ENCODE measurements at places on chromosomes 7 and 10.

DNA sequence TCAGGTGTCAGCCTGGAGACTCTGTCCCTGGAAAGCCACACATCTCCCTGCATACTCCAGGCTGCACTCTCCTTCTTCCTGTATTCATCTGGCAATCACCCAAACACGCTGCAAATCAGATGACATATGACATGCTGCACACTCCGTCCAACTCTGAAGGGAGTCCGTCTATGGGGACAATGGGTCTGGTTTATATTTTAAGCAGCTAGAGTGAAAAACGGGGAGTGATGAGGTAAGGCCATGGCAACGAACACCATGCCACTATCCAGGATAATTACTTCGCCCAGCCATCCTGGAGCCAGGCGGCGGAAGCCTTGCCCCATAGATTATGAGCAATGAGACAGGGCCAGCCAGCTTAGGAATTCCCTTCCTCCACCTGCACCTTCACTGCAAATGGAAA is 140.1 kb downstream of the PLXNA4 start:
- DNase-seq, result no peak

DNA sequence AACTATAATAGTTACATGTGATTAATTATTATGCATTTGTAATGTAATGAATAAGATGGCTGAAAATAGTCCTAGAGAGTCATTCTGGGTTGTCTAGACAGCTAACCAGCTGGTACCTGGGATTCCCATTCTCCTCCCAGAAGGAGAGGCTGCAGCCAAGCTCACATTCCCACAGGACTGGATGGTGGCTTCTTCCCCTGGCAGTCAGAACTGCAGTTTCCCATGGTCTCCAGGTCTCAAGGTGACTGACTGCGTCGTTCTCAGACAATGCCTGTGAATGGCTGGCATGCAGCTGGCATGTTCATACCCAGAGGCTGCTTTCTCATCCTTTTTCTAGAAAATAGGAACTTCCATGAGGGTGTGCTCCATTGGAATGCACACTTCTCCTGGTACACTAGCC is 21.3 kb downstream of the TAS2R16 start:
- no peak for DNase-seq

- DNase-seq, result no peak
These were observed 144.0 kb upstream of the ASAH2 start for GRCh38 chr10:50395271-50395670.

GRCh38 chr10:59997827-59998525 is 91.6 kb upstream of the CCDC6 start:
- no peak for DNase-seq

DNA sequence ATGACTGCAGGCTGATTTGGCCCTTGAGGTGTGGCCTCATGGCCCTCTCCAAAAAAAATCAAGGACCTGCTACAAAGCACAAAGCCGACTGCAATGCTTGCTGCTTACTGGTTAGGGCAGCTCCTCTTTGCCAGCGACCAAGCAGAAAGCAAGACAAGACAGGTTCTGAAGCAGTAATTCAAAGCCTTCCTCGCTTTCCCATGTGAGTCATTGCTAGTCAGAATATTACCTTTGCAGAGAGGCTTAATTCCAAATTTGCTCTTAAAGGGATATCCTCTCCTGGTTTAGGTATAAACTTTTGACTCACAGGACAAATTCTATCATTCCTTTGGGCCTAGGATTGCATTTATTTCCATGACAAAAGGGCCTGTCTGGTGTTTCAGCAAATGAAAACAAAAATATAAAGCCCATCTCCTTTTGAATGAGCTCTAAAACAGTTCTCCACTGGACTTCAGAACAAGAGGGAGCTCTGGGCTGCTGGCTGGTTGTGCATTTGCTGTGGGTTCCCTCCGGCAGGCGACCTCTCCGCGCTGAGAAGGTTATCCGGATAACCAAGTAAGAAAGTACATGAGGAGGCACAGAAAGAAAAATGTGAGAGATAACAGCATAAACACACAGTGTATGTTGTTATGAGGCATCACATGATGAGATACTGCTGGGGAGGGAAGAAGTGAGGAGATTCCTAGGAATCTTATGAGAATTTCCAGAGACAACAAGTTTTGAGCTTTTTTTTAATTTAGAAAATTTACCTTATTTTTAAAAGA is 90.8 kb downstream of the EGFR start:
- no peak for DNase-seq

GRCh38 chr10:25565570-25565969 is 368.5 kb upstream of the MYO3A start:
- no peak for DNase-seq

GRCh38 chr10:86535132-86535882 is 13.7 kb upstream of the WAPL start:
- DNase-seq, result peak; percentile 30

GRCh38 chr10:118672766-118673715 is 77.6 kb upstream of the PRLHR start:
- no peak for DNase-seq

- no peak for DNase-seq
These were observed 19.8 kb upstream of the TMEM273 start for GRCh38 chr10:49207936-49208487.

GRCh38 chr7:57400531-57401155 is 49.3 kb upstream of the ZNF716 start:
- no peak for DNase-seq

- no peak for DNase-seq
These were observed 1.5 kb downstream of the ZFAND2A start for GRCh38 chr7:1158203-1159126.

- no peak for DNase-seq
These were observed 50.8 kb downstream of the CYTH3 start for GRCh38 chr7:6221340-6222319.

DNA sequence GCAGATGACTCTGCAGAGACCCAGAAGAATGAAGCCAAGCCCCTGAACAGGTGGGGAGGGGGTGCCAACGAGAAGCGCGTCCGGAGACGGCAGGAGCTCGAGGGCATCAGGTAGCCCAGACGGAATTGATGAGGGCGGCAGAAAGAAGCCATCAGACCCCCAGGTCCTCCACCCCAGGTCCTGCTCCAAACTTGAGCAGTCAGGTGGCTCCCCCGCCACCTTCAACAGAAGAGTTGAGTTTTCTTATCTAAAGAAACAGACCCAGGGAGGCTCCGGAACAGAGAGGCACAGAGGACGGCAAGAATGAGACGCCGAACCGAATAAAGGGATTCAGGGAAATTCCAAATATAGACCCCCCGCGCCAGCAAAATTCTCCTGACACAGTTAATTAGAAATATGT is 22.2 kb downstream of the RGS10 start:
- no peak for DNase-seq

DNA sequence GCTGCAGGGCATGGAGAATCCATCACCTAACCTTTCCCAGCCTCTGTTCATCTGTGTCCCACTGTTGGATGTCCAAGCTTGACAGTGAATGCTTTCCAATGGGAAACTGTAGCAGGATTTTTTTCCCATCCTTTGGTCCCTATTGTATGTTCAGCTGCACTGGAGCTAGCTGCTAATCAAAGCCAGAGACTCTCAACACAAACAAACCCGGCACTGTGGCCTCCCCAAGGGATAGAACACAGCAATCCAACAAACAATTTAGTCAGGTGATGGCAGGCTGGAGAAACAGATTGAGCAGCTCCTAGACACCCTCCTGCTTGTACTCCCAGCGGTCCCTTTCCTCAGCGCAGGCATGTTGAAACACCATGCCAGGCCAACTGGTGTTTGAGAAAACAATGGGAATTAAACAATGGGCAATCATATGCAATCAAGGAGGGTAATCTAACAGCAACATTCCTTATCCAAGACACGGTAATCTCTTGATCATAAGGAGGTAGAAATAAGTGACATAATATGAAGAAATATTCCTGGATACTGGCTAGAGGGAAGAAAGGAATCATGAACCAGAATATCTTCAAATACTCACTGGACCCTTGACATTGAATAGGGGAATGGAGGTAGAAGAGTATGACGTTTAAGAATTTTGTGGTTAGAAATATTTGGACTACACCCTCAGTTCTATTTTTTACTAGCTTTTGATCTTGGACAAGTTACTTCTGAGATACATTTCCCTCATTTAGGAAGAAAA is 15.0 kb downstream of the PTN start:
- no peak for DNase-seq

DNA sequence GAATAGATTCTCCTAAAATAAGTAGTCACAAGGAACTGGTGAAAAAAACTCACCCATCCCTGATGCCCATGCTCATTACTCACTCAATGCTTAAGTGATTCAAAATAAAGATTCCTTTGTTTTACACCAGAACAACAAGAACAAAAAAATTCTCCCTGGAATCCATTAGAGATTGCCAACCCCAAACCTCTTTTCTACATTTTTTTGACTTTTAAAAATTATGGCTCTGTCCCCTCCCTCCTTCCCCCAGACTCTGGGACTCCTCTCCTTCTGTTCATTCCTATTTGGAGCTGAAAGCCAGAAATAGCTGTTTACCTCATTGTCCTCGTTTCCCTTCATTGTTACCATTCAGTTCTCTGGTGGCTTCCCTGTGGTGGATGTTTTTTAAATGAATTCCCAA is 63.2 kb upstream of the FHIP2A start:
- no peak for DNase-seq

- DNase-seq, result no peak
These were observed 18.9 kb downstream of the INSIG1 start for GRCh38 chr7:155316427-155317113.

GRCh38 chr7:94284104-94284503 is 110.6 kb upstream of the COL1A2 start:
- no peak for DNase-seq

GRCh38 chr10:63720676-63721075 is 199.5 kb downstream of the REEP3 start:
- no peak for DNase-seq

DNA sequence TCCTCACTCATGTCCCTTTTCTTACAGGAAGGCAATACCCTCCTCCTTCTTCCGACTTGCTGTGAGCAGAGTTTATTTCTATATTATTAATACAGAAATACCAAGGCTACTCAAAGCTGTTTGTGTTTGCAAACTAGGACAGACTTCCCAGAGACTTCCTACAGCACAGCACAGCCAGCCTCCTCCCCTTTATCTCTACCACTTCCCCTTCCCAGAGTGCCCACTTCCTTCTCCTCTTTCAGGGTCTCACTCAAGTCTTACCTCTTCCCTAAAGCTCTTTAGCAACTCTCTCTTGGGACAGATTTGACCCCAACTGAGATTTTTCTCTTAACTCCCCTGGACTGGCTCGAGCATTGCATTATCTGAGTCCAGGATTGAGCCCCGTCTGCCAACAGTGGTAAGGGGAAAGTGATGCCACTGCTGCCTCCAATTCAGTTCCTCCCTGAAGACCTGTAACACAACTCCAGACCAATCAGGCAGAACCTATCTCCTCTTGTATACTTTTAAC is 5.5 kb upstream of the LRGUK start:
- DNase-seq, result no peak

DNA sequence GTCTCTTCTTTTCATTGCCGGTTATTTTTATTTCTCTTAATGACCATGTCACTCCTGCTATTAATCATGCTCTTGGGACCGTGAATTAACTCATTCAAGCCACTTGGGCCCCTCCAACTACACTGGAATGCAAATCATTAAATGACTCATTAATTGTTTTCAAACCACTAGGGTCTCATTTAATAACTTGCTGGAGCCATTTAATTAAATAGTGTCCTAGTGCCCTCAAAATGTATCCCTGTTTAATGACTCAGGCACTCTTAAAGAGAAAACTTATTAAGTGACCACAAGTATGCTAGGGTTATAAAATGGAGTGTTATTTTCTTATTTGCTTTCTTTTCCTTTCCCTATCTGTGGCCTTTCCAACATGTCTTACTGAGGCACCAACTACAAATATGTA is 73.0 kb downstream of the PLXDC2 start:
- DNase-seq, result no peak

DNA sequence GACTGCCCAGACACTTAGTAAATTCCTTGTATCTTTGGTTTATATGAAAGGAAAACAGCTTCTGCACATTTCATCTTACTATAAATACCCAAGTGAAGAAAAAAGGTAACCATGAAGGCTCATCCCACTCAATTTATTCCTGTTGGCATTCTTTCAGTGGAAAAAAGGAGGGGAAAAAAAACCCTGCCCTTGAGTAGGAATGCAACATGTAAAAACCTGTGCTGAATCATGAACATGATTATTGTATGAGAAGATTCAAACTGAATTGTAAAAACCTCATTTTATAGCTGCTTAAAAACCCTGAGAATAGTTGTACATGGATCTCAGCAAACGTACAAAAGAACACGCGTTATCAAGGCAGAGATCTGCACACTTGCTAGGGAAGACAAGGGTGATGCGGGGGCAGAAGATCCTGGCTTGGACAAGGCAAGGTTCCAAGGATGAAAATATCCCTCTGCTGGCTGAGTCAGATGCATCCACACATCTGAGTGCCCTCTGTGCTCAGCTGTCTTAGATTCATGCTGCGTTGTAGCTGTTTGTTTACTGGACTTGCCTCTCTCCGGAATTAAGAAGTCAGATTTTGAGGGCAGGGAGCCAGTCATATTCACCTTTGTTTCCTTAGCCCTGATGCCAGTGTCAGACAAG is 658.2 kb downstream of the PARD3 start:
- DNase-seq, result no peak

- no peak for DNase-seq
These were observed 2.6 kb downstream of the PSMG3 start for GRCh38 chr7:1567049-1567771.

GRCh38 chr7:148058092-148058491 is 532.5 kb upstream of the C7orf33 start:
- DNase-seq, result no peak

DNA sequence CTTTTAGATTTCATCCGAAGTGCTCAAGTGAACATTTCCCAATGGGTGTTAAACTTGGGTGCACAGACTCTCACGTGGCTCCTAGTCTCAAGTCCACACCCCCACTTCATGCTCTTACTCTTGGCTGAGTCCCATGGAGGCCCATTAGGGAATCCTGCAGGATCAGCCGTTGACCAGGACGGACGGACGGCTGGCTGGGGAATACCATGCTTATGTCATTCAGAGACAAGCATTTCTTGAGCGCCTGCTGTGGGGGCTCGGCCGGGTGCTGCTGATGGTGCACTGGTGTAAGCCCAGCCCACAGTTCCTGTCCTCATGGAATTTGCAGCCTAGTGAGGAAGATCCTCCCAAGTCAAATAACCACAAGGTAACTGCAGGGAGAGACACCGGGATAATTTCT is 44.7 kb downstream of the PITRM1 start:
- no peak for DNase-seq

DNA sequence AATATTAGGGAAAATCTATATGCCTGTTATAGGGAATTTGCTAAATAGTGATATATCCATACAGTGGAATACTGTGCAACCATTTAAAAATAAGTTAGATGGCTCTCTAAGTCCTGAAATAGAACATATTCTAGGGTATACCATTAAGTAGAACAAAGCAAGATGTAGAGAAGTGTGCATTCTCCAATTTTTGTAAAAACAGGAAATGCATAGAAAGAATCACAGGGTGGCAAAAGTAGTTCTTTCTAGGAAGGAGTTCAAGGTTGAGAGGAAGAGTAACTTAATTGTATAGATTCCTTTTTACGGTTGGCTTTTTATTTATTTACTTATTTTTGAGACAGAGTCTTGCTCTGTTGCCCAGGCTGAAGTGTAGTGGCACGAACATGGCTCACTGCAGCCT is 43.7 kb downstream of the ADD3 start:
- no peak for DNase-seq

Measured in activated CD8-positive, alpha-beta memory T cell treated with anti-CD3 and anti-CD28 coated beads, Interleukin-2, amount 50 U/mL, for 4 hours (primary cell).